ENCODE measurements at places on chromosomes 2 and 18.
A peak's percentile ranks its signal among the peaks of the same experiment; 100 is the strongest.

DNA sequence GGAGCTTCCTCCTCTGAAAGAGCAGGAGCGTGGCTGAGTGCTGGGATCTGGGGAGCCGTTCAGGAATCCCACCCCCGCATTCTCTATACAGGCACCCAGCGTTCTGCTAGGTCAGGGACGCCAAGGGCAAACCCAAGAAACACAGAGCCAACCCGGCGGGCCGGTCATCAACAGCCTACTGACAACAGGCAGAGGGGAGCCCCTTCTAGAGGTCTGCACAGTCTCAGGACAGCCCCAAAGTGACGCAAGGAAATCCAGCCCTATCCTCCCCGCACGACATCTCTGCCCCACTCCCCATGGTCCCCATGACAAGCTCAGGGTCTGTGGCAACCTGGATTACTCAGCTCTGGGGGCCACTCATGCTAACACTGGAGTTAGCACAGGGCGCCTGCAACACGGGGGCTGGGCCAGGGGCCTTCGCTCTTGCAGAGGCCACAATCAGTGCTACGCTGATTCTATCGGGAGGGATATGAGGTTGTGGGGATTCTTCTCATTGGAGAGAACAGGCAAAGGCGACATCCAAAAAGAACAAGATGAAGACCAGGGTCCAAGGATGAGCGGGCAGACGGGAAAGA is 81.6 kb downstream of the PXDN start:
- DNase-seq = no peak

DNA sequence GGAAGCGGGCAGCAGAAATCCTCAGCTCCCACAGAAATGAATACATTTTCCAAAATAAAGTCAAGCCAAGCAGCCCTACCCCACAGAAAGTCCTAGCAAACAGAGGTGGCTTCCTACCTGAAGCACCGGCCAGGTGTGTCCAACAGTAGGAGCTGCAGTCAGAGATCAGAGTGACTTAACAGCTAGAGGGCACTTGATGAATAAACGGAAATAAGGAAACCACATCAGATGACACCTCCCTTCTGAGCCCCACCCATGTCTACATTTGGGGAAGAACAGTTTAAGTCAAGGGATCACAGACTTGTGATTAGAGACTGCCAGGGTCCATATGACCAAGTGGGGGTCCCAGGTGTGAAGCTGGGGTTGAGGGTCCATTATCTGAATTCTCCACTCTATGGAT is at the start of gene CXCR1:
TSS of gene CXCR1 (minus strand) at position 172 of the 400 bp plus-strand sequence. CDS start 1,751 bp downstream, outside the sequence.
- peak; percentile 65 for DNase-seq

DNA sequence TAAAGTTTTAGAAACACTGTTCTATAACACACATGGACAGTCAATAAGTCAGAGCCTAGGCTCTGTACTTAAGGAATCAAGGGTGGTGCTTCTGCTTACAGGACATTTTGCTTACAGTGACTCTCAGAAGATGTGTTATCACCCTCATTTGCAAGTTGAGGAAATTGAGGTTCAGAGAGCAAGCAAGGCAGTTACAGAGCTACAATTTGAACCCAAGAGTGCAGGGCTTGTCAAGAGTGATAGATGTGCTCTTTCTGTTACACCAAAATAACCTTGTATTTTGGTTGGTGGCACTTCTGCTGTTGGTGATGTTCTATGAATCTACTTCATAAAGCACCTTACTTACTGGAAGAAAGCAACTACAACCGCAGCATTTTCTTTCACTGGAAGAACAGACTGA is 170.2 kb downstream of the THADA start:
- no peak for DNase-seq

DNA sequence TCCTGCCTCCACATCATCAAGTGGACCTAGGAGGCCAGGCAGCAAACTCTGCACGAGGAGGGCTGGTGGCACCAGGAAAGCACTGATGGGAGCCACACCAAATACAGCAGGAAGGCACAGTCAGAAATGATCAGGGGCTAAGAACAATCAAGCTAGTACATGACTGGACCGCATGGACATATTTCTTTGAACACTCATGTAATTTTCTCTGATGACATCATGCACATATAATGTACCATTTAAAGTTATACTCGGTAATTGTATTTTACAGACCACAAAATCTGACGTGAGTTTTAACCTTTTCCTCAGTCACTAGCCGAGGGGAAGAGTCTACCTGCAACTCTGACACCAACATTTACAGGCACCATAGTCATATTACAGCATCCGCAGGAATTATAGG is 76.7 kb downstream of the XDH start:
- no peak for DNase-seq

DNA sequence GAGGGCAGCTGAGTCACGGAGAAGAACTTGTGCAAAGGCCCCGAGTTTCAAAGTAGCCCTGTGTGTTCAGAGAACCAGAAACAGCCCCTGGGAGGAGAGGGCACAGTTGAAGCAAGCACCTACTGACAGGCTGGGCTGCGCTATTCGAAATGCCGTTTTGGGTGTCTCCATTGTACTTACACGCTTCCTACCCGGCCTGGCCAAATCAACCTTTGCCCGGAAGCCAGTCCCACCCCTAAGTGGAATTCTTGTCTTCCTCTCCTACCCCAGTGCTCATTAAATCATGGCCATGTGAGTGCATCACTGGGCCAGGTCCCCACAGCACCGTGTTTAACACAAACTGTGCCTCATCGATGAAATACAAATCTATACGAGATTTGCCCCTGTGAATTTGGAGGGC is 6.0 kb downstream of the DIPK1C start:
- DNase-seq = no peak

Data from suppressor macrophage (primary cell).